Myometrial cell (primary cell): ENCODE measurements at places on chromosomes 1 and 21. TPM values are rescaled to one million over a fixed set of nuclear protein-coding genes. Genes with fewer than 3 reads are reported as not detected.

Gene OR2T2
- not detected in 2 replicates for total RNA-seq

Gene DOP1B
- 12.4 and 12.6 TPM in 2 replicates for total RNA-seq

Gene CRP
- total RNA-seq = not detected in 2 replicates

Gene SH2D1B
- total RNA-seq = 0.18 TPM in 1 of 2 replicates, not detected in the other

Gene RNF19B
- 14.4 and 18.1 TPM in 2 replicates for total RNA-seq
